Fibroblast of lung (primary cell): ENCODE measurements at places on chromosomes 13 and 19.

- no peak for DNase-seq
These were observed 11.3 kb downstream of the JAK3 start for GRCh38 chr19:17836530-17836929.

- DNase-seq, result peak; percentile 18
These were observed 475.7 kb downstream of the UQCRFS1 start for GRCh38 chr19:28737021-28737895.

GRCh38 chr19:11091703-11092153 is 2.5 kb downstream of the LDLR start:
- DNase-seq, result peak; percentile 99

GRCh38 chr13:30138511-30138910 is 168.8 kb downstream of the KATNAL1 start:
- DNase-seq, result no peak

- peak; percentile 20 for DNase-seq
These were observed 43.2 kb downstream of the ARHGEF7 start for GRCh38 chr13:111158136-111158805.

- no peak for DNase-seq
These were observed 32.4 kb upstream of the OXGR1 start for GRCh38 chr13:97026531-97027161.

GRCh38 chr13:47841151-47841550 is 159.9 kb downstream of the SUCLA2 start:
- no peak for DNase-seq

DNA sequence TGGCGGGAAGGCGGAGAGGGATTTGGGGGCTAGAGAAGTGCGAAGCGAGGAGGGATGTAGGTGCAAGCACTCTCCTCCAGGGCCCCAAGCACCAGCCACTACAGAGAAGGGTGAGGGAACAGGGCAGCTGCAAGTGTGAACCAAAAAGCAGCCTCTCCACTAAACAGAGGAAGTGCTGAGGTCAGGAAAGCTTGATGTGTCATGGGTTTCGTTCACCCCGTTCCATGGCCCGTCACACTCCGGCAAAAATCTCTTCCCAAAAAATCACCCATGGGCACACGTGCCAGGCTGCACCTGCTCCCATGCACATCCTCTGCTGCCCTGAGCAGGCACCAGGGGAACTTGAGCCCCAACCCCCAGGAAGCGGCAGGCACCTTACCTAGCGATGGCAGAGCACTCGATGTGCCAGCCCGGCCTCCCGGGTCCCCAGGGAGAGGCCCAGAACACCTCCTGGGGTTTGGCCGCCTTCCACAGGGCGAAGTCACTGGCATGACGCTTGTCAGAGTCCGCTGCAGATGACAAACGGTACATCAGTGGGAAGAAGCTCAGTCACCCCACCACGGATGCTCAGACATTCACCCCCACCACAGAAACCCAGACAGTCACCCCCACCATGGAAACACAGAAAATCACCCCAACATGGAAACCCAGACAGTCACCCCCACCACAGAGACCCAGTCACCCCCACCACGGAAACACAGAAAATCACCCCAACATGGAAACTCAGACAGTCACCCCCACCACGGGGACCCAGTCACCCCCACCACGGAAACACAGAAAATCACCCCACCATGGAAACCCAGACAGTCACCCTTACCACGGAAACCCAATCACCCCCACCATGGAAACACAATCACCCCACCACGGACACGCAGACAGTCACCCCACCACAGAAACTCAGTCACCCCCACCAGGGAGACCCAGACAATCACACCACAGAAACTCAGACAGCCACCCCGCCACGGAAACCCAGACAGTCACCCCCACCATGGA is 29.0 kb downstream of the CARS2 start:
- DNase-seq, result no peak
